ENCODE measurements at places on chromosomes 1 and 21. TPM values are rescaled to one million over a fixed set of nuclear protein-coding genes. Genes with fewer than 3 reads are reported as not detected.

AK4 gene
- 16.6 TPM for total RNA-seq

- no peak for DNase-seq
Observed at GRCh38 chr1:21264898-21265297, 25.4 kb downstream of the ECE1 start.

- no peak for DNase-seq
Observed at GRCh38 chr1:204475656-204476432, 18.8 kb downstream of the PIK3C2B start.

- no peak for DNase-seq
Observed at GRCh38 chr1:52943876-52944416, 16.9 kb downstream of the SCP2 start.

DNA sequence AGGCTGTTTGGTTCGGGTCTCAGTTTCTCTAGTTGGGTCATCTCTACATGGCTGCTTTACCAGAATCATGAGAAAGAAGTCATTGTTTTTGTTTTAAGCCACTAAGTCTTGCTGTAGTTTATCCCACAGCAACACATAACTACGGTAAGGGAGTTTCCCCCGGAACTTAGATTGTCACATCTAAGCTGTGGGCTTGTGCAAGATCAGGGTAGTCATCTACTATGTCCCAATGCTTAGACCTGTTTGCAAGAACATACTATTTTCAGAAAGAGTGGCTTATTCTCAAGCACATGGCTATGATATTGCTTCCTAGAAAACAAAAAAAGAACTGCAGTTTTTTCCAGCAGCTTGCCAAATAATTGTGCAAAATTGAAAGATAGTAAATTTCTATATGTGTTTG, 18.0 kb upstream of the OLIG2 start:
- no peak for DNase-seq

DNA sequence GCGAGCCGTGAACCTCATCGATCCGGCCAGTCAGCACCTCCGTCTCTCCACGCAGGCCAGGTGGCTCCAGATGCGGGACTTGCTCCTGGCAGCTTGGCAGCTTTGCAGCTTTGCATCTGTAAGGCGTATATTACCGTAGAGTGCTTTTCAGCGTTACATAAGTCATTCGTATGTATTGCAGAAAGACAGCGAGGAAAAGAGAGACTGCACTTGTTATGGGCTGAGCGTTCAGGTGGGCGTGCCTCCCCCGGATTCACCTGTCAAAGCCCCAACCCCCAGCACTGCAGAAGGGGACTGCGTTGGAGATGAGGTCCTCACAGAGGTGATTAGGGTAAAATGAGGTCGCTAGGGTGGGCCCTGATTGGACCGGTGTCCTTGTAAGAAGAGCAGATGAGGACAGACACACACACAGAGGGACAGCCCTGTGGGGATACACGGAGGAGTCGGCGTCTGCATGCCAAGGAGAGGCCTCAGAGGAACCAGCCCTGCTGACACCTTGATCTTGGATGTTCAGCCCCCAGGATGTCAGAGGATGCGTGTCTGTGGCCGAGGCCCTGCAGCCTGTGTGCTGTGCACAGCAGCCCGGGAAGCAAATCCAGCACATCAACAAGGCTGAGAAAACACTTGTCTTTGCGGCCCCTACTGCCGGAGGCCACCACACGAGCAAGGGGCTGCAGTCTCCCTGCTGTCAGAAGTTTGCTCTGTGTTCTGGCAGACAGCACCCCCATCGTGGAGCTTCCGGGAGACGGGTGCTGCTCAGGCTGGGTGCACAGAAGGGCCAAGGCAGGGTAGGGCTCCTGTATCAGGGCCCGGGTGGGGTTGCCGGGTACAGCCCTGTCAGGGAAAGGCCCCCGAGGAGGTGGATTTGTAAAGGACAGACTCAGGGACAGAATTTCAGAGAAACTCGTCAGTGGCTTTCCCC, 10.9 kb upstream of the AGPAT3 start:
- DNase-seq = no peak
